Thyroid gland (tissue), 4 donors: ENCODE measurements at places on chromosomes 11 and 22. TPM values are rescaled to one million over a fixed set of nuclear protein-coding genes. Genes with fewer than 3 reads are reported as not detected.

DNA sequence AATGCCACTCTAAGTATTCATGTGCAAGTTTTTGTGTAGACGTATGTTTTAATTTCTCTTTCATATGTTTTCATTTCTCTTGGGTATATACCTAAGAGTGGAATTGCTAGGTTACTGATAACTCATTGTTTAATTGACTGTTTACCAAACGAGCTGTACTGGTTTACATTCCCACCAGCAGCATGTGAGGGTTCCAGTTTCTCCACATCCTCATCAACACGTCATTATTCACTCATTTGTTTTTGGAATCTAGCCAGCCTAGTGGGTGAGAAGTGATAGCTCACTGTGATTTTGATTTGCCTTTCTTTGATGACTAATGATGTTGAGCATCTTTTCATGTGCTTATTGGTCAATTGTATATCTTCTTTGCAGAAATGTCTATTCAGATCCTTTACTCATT lies 4.0 kb downstream of the ANKRD13D start:
- peaks cover 10% of the 10 kb centered on the region for H3K4me1 ChIP-seq

Gene AIFM3
- 0.44 TPM for total RNA-seq

DNA sequence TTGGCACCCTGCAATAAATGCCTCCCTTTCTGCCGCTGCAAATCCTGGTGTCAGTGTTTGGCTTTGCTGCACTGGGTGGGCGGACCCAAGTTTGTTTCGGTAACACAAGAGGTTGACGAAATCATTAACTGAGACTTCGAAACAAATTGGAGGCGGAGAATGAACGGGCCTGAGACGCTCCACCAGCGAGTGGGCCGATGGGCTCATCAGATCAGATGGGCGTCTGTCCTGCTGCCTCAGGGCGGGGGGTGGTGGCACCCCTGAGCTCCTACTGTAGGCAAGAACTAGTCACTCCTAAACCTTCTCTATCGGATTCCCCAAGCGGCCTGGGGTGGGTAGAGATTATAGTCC lies 918 bp upstream of the CAPN5 start:
- H3K4me3 ChIP-seq = peak overlapping the region; percentile 71
- DNase-seq = peak; percentile 63
- peak overlapping the region; percentile 60 for H3K27ac ChIP-seq
- H3K4me1 ChIP-seq = peaks cover 4% of the 10 kb centered on the region
- no peaks in the 10 kb centered on the region for H3K27me3 ChIP-seq

Gene RFPL3
- not detected for total RNA-seq

Gene MPEG1
- 11.9 TPM for total RNA-seq

- no peaks in the 10 kb centered on the region for H3K27me3 ChIP-seq
- DNase-seq = no peak
- H3K4me1 ChIP-seq = no peaks in the 10 kb centered on the region
- no peak overlapping the region for H3K4me3 ChIP-seq
- no peaks in the 10 kb centered on the region for H3K36me3 ChIP-seq
- no peak overlapping the region for H3K27ac ChIP-seq
Measured at GRCh38 chr11:37199082-37199481, 601.0 kb upstream of the RAG2 start.

GRCh38 chr22:37244114-37244921 lies at the start of gene RAC2:
Gene RAC2 (minus strand): TSS chr22:37244269. CDS start chr22:37244148, 121 bp downstream.
- H3K27me3 ChIP-seq = no peaks in the 10 kb centered on the region
- H3K27ac ChIP-seq = no peak within 1 kb of the TSS
- peak; percentile 39 for DNase-seq

Gene ANGPTL5
- total RNA-seq = 1.2 TPM

DNA sequence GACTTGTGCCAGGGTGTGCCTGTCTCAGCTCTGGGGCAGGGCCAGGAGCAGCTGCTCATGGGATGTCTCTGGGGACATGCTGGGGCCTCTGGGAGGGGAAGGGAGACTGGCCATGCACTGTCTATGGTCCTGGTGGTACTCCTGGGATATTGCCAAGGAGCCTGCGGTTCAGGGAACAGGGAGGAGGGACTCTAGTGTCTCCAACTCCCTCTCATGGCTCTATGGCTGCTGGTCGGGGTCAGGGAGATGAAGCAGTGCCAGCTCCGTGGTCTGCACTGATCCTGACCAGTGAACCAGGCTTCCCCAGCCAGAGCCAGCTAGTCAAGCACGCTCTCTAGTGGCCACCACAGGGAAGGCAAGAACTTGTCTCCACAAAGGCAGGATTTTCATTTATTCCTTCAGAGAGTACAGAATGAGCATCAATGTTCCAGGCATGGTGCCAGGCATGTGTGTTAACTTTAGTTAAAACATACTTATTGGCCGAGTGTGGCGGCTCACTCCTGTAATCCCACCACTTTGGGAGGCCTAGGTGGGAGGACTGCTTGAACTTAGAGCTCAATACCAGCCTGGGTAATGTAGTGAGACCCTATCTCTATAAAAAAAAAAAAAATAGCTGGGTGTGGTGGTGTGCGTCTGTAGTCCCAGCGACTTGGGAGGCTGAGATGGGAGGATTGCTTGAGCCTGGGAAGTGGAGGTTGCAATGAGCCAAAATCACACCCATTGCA lies 2.5 kb upstream of the BEST1 start:
- DNase-seq = peak; percentile 91
- H3K27me3 ChIP-seq = no peaks in the 10 kb centered on the region
- no peak overlapping the region for H3K27ac ChIP-seq

GRCh38 chr11:45146072-45147016 lies at the start of gene PRDM11:
Gene PRDM11 (plus strand): TSS chr11:45146639. CDS start chr11:45181767, 35,128 bp downstream.
- H3K36me3 ChIP-seq = no peaks in the 10 kb centered on the region
- peak within 1 kb of the TSS; percentile 98 for H3K27ac ChIP-seq
- no peaks in the 10 kb centered on the region for H3K27me3 ChIP-seq
- peak; percentile 67 for DNase-seq
- H3K4me1 ChIP-seq = peaks cover 21% of the 10 kb centered on the region
- peak within 1 kb of the TSS; percentile 74 for H3K4me3 ChIP-seq

Gene PLEKHA7
- total RNA-seq = 22.5 TPM

DNA sequence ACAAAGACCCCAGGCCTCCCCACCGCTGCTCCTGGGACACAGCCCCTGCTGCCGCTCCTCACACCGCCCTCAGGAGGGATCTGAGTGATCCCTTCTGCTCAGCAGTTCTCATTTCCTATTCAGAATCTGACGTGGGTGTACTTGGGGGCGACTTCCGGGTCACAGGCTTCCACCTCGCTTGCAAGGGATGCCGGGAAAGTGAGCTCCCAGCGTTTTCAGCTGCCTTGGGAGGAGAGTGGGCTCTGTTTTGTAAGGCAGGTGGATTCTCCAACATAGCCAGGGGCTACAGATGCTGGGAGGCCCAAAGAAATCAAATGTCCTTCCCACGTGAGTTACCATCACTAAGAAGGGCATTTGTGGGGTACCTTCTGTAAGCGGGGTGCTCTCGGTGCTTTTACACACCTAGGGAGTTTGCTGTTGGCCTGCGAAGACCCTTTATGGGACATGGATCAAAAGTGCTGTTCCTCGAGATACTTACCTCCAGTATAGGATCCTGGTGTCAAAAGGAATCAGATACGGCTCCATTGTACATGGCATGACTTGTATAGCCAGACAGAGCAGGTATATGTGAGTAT lies 9.7 kb upstream of the LRRC10B start:
- H3K27me3 ChIP-seq = no peaks in the 10 kb centered on the region
- no peak overlapping the region for H3K4me3 ChIP-seq
- H3K4me1 ChIP-seq = no peaks in the 10 kb centered on the region
- no peak overlapping the region for H3K27ac ChIP-seq
- H3K36me3 ChIP-seq = no peaks in the 10 kb centered on the region
- no peak for DNase-seq

DNA sequence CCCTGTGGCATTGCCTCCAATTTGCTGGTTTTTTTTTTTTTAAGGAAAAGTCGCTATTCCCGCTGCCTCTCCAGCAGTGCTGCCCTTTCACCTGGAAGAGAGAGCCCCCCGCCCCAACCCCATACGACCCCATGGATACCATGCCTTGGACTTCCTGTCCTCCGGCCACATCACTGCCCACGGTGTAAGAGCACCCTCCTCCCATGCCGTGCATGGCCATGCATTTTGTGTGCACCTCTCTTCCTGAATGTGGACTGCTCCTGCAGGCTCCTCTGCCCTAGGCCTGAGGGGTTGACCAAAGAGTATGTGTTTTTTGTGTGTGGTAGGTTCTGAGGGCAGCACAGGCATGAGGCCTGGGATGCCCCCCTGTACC lies 65.6 kb upstream of the SPON1 start:
- H3K27ac ChIP-seq = no peak overlapping the region
- H3K4me1 ChIP-seq = no peaks in the 10 kb centered on the region
- DNase-seq = no peak
- H3K36me3 ChIP-seq = no peaks in the 10 kb centered on the region
- no peaks in the 10 kb centered on the region for H3K27me3 ChIP-seq

DNA sequence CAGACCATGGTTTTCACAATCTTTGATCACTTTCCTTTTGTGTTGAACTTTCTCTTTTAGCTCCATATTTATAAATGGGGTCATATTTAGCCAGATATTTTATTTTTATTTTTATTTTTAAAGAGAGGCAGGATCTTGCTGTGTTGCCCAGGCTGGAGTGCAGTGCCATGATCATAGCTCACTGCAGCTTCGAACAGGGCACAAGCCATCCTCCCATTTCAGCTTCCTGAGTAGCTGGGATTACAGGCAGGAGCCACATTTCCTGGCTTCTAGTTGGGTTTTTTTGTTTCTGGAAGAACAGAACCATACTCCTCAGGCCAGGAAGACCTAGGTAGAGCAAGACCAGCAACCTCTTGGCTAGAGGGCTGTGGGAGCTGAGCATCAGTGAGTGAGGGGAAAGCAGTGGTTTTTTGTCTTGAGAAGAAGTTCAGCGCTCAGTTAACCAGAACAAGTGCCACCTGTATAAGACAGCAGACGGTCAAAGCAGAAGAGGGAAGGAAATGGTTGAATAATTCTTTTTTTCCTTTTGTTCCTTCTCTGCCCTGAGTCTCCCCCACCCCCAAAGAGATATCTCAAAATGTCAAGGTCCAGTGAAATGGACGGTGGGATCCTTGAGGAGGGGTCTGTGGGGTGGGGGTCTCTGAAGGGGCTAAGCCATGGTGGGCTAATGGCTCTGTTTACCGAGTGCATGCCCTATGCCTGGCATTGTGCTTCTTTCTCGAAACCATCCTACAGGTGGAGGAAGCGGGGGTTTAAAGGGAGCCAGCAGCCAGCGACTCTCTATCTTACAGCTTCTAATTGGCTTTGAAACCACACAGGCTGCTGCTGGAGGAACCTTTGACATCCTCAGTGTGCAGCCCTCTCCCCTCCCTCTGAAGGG lies 63.0 kb downstream of the PTPRJ start:
- H3K27ac ChIP-seq = peak overlapping the region; percentile 83
- H3K4me1 ChIP-seq = peaks cover 43% of the 10 kb centered on the region
- no peaks in the 10 kb centered on the region for H3K36me3 ChIP-seq
- H3K4me3 ChIP-seq = no peak overlapping the region
- DNase-seq = no peak
- H3K27me3 ChIP-seq = no peaks in the 10 kb centered on the region

DNA sequence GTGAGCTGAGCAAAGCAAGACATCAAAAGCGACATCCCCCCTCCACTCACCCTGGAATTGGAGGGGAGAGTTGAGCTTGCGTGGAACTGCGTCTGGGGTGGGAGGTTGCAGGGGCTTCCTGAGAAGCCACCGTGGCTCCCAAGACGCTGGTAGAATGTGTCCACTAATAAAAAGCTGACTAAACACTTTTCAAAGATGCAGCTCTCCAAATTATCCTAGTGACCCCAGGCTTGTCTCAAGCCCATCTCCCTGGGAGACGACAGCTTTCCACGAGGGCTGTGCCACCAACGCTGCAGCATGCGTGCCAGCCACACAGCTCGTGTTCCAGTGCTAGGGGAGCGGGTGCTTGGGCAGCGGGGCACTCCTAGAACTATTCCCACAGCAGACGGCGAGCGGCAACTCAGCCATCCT lies 6.3 kb upstream of the GAL start:
- H3K27me3 ChIP-seq = no peaks in the 10 kb centered on the region
- no peak overlapping the region for H3K27ac ChIP-seq
- no peak for DNase-seq
- no peak overlapping the region for H3K4me3 ChIP-seq

Gene NAALADL1
- total RNA-seq = 7.9 TPM

GRCh38 chr11:108498816-108499408 lies 728 bp upstream of the POGLUT3 start:
- no peaks in the 10 kb centered on the region for H3K27me3 ChIP-seq
- peak overlapping the region; percentile 61 for H3K4me3 ChIP-seq
- DNase-seq = no peak
- peak overlapping the region; percentile 80 for H3K27ac ChIP-seq
- H3K4me1 ChIP-seq = peaks cover 8% of the 10 kb centered on the region

Gene MOGAT2
- total RNA-seq = not detected

DNA sequence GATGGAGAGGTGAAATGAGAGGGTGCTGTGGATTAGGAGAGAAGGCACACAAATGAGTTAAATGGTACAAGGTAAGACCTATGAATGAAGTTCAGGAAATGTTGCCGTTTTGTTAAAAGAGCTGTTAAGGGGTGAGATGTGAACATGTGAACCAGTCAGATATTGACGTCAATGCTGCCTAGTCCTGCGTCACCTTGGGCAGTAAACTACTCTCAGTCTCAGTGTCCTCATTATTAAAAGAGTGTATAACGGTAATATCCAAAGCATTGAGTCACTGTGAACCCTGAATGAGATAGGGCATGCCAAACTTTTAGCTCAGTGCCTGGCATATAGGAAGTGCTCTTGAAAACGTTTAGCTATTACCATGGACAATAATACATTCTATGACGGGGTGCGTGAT lies 32.4 kb upstream of the SORL1-AS1 start:
- H3K4me1 ChIP-seq = peaks cover 15% of the 10 kb centered on the region
- no peak overlapping the region for H3K27ac ChIP-seq
- DNase-seq = no peak
- no peaks in the 10 kb centered on the region for H3K36me3 ChIP-seq
- no peaks in the 10 kb centered on the region for H3K27me3 ChIP-seq

Gene KRTAP5-1
- not detected for total RNA-seq

Gene DDIAS
- 1.3 TPM for total RNA-seq

Gene GNAZ
- 5.1 TPM for total RNA-seq

GRCh38 chr11:65060913-65061408 lies 2.6 kb upstream of the NAALADL1 start:
- H3K4me1 ChIP-seq = no peaks in the 10 kb centered on the region
- H3K27ac ChIP-seq = no peak overlapping the region
- H3K4me3 ChIP-seq = no peak overlapping the region
- H3K36me3 ChIP-seq = no peaks in the 10 kb centered on the region
- H3K27me3 ChIP-seq = no peaks in the 10 kb centered on the region
